Endothelial cell of umbilical vein (primary cell): ENCODE measurements at places on chromosomes 6 and 20. TPM values are rescaled to one million over a fixed set of nuclear protein-coding genes. Genes with fewer than 3 reads are reported as not detected.

RAET1E gene
- not detected in 2 replicates for total RNA-seq

CCN6 gene
- total RNA-seq = not detected in 2 replicates

GINS1 gene
- total RNA-seq = 19.4 and 26.3 TPM in 2 replicates

VWA7 gene
- 0.25 and 0.51 TPM in 2 replicates for total RNA-seq

MYH7B gene
- 0.07 TPM in 1 of 2 replicates, not detected in the other for total RNA-seq

APOBEC2 gene
- total RNA-seq = not detected in 2 replicates

TRAPPC3L gene
- total RNA-seq = 0.38 TPM in 1 of 2 replicates, not detected in the other

IL20RA gene
- not detected in 2 replicates for total RNA-seq

GNMT gene
- total RNA-seq = 0.42 and 1.2 TPM in 2 replicates

TGM6 gene
- total RNA-seq = not detected in 2 replicates

CGA gene
- not detected in 2 replicates for total RNA-seq

AVP gene
- total RNA-seq = not detected in 2 replicates

OR2J2 gene
- not detected in 2 replicates for total RNA-seq

COL9A3 gene
- total RNA-seq = 0.60 and 0.76 TPM in 2 replicates

TUBB2B gene
- 3.6 and 8.3 TPM in 2 replicates for total RNA-seq

LY86 gene
- total RNA-seq = not detected in 2 replicates

SLC16A10 gene
- total RNA-seq = not detected in 2 replicates

CDS2 gene
- total RNA-seq = 48.1 and 49.0 TPM in 2 replicates

RHAG gene
- not detected in 2 replicates for total RNA-seq

LPA gene
- not detected in 2 replicates for total RNA-seq

TSPO2 gene
- total RNA-seq = not detected in 2 replicates

NR2E1 gene
- not detected in 2 replicates for total RNA-seq

ADNP gene
- total RNA-seq = 66.0 and 69.0 TPM in 2 replicates

ERGIC3 gene
- total RNA-seq = 202 and 203 TPM in 2 replicates

DEFB110 gene
- not detected in 2 replicates for total RNA-seq

MDN1 gene
- 35.1 and 39.6 TPM in 2 replicates for total RNA-seq

GSTA3 gene
- not detected in 2 replicates for total RNA-seq
